GM13977 (cell line): ENCODE measurements at places on chromosomes 11 and 22.

DNA sequence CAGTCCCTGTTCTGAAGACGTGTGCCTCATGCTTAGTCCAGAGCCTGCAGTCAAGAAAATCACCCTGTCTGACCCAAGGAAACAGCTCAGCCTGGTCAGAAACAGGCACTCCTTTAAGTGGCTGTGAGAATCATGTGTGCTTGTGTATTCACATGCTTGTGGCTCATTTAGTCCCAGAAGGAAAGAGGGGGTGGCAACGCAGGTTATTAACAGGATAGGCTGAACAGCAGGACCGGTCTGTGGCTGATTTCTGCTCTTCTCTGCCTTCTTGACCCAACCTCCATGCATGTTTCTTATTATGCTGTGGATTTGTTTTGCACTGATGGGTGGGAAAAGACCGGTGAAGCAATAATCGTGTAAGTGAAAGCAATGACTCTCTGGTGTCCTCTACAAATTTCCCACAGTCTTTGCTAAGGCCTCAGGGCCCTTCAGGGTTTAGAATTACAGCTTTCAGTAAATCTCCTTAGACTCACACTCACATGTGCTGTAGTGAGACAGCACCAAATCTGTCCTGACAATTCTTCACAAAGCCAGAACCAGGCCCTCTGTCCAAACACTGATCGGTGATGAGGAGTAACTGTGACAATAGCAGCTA is 288.1 kb downstream of the ETS1 start:
- DNase-seq, result no peak

DNA sequence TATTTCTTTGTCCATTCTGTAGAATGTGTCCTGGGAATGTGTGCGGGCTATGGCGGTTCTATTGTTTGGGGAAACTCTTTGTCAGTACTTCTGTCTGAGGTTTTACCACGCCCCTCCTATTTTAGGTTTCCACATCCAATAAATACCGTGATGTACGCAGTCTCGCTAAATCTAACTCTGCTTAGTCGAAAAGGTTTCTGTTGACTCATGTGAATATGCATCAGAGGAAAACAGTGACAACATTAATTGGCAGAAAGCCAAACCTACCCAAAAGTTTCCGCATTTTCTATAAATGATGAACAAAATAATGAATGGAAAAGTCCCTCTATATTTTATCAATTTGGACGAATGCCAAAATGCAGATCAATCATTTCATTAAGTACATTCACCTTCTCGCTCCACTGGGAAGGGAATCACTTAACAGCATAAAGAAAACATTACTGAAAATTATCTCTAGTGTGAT is 143.4 kb downstream of the MAML2 start:
- no peak for DNase-seq

GRCh38 chr22:40426594-40427333 is 56.4 kb downstream of the SGSM3 start:
- DNase-seq, result no peak

DNA sequence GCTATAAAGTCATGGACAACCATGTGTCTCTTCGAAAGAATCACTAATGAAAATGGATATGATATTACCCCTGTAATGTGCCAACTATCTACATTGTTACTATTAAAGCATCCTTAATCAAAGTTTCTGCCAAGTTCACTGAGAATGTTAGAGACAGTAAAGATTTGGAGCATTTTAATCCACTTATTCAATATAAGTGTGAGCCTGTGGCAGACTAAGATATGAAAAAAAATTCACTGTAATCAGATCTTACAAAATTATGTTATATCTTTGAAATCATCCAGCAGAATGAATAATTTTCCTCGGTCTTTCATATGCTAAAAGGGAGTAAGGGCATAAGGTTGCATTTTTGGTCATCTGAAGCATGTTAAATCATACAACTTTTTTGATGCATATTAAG is 49.9 kb downstream of the MAML2 start:
- DNase-seq, result no peak

DNA sequence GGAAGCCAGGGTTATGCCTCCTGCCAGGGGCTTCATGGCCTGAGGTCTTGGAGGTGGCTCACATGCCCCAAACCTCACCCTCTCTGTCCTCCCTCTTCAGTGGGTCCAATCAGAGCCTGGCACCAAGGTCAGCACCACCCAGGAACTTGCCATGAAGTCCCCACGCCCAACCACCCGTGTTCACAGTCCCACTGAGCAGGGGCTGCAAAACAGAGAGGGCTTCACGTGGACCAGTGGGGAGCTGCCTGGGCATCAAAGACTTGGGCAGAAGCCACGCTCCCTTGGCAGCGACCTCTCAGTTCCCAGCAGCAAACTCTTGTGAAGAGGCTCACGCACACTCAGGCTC is 425.8 kb upstream of the B3GAT1 start:
- no peak for DNase-seq

- no peak for DNase-seq
Observed at GRCh38 chr22:44012591-44012990, 11.5 kb upstream of the PARVB start.

GRCh38 chr11:92707173-92707619 is 262.3 kb upstream of the MTNR1B start:
- DNase-seq, result no peak

DNA sequence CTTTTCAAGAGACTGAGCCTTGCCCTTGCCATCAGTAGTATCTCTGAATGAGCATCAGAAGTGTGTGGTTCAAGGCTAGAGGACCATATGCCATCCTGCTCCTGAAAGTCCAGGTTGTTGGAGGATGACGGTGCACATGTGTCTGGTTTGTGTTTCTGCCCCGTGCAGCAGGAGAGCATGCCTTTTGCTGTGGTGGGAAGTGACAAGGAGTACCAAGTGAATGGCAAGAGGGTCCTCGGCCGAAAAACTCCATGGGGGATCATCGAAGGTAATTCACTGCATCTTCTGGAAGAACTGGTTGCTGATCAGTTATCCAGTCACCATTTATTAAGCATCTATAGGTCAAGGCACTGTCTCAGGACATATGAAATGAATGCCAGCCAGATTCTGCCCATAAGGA is 6.1 kb upstream of the WBP2NL start:
- no peak for DNase-seq

DNA sequence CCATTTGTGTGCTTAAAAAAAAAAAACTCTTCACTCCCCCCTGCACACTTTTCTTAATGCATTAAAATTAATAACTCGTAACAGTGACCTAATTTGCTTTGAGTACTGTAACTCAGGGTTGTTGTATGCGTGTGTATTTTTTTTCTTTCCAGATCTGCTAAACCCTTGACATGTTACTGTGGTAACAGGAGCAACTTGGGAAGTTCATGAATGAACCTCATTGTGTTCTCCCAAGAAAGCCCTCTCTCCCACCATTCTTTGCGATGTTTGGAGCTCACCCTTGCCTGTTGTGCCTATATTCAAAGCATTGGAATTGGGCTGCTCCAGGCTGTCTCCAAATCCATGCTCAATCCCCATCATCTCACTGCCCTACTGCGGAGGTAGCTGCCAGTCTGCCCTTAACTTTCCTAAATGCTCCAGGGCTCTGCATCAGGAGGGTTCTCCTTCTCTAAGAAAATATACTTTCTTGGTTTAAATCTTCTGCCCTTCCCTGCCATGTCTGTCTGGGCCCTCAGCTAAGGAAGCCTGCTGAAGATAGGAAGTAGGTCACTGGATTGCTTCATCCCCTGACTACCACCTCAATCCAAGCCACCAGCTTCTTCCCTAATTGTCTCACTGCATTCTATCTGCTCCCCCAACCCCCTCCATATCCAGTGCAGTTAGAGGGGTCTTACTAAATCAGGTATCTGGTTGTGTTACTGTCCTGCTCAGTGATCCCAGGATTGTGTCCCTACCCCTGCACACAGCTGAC is 70.3 kb downstream of the KIRREL3 start:
- DNase-seq, result no peak

DNA sequence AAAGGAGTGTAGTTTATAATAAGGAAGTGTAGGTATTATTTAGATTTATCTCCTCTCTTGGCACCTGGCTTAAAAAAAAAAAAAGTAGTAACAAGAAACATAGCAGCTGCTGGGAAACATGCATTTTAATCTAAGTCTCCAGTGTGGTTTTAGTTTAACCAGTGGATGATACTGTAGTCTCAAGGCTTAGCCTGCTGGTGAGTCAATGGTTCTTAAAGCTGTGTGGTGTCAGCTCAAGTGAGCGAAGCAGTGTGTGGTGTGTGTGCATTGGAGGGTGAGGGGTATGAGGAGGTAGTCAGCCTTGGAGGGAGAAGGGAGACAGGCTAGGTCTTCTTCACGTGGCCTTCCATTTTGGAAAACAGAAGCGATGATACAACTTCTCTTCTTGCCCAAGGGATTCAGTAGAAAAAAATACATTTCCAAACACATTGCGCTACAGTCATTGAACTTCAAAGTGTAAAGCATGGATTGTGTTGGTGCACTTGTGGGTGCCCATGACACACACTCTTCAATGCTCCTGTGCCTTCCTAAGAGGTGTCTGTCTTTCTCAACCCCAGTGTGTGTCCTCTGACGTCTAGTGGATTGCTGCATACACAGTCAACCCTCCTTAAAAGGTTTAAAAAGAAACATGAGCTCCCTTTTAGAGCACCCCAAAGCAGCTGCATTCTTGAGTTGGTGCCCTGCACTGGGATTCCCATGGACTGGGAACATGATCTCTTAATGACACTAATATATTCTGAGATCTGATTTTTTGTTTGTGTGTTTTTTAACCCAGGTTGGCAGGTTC is 40.1 kb downstream of the ZBTB16 start:
- no peak for DNase-seq

DNA sequence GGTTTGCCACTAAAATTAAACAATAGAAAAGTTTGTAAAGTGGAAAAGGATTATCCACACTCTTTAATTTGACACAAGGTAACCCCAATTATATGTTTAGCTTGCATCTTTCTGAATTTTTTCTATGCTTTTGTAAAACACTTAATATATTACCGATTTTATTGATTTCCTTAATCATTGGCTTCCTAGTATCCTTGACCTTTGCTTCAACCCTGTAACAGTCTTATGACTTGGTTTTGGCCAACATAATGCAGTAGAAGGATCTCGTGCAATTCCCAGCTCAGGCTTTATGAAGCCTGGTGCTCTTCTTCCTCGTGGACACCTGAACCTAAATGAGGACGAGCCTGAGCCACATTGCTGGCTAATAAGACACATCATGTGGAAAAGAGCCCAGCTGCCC is 23.6 kb upstream of the CASP4 start:
- no peak for DNase-seq

- no peak for DNase-seq
Observed at GRCh38 chr11:133745791-133746190, 99.5 kb downstream of the SPATA19 start.

DNA sequence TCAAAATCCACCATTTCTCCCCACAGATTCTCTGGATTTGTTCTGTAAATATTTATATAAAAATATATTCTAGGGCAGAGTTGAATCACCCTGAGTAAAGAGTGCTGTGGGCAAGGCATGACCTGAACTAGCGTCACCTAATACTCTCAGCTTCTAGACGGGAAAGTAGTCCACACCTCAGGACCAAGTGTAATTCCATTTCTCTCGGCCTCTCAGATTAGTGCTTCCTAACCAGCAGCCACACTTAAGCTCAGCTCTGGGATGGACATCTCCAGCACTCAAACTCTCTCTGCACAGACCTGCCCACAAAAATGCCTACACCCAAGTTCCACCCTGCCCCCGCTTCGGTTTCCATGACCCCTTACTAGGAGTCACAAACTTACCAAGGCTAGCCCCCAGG is 5.3 kb downstream of the SPTBN2 start:
- DNase-seq, result no peak

DNA sequence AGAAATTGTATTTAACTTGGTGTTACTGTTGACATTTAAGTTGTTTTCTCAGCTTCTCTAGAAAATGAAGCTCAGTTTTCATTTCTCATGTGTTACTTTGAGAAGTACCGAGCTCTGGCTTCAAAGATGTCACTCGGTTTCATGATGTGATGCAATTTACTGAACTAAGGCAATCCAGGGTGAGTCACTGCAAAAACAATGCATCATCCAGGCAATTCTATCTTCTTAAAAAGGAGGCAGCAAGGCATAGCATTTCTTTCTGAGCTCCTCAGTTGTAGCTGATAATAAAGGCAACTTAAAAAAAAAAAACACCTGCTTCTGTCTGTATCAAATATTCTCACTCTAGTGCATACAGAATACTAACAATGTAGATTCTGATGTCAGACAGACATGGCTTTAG is 91.1 kb upstream of the KCNA4 start:
- no peak for DNase-seq

DNA sequence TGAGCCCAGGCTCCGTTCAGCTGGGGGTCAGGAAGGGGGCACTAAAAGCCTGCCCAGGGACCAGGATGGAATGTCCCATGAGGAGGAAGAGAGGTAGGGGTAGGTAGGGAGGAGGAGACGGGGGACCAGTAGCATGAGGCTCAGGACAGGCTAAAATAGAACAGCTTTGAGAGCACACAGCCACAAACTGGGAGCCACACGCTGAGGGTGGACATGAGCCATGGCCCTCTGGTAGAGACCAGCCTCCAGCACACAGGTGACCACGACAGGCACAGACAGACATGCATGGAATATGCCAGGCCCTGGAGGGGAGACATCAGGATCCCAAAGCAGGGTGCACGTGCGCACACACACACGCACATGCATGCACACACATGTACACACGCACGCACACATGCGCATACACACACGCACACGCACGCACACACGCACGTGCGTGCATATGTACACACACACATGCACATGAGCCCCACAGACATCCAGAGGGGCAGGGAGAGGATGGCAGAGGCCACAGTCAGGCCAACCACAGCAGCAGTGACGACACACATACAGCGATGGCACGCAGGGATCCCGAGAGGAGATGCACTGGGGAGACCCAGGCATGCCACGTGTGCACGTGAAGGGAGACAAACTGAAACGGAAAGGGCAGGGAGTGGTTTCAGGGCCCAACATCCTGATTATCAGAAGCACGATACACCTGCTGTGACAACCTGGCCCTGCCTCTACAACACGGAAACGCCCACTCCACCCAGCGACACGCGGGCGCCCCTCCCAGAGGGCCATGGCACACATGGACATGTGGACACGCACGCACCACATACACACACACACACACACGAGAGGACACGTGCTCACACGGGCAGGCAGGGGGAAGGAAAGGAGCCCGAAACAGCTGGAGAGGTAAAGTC is 25.7 kb downstream of the LRRC10B start:
- DNase-seq, result no peak

- DNase-seq, result no peak
Observed at GRCh38 chr22:21866833-21867527, 465 bp downstream of the MAPK1 start.

GRCh38 chr11:79538775-79539174 is 97.9 kb upstream of the TENM4 start:
- DNase-seq, result no peak
